ENCODE measurements at places on chromosomes 16 and 17.

- peak; percentile 31 for DNase-seq
These were observed 1.6 kb downstream of the HEATR3 start for GRCh38 chr16:50067290-50067853.

DNA sequence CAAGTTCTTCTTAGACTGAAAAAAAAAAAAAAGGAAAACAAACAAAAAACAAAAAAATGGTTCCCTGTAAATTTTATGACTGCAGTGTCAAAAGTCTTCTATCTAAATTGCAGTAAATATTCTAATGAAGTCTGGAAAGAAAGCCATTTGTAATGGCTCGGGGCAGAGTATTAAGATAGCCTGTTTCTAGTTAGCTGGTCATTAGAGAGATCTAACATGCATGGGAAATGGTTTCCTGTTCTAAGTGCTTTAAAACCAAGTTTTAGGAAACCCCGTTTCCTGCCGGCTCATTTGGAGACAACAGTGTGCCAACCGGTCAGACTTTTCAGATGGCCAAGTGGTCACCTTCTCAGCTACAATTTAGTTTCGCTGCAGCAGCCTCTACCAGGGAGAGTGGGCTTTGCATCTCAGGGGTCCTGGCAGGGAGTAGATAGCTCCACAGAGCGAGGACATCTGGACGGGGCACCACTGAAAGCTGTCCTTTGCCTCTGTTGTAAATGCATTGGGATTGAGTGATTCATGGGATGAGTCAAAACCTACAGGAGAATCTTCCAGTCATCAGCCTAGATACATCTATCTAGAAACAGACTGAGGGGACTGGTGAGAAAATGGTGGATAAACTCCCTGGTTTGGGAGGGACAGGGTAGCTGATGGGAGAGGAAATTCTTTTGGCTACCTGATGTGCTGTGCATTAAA, 473.2 kb upstream of the SALL1 start:
- DNase-seq, result no peak

GRCh38 chr16:27514806-27515205, 34.9 kb downstream of the GTF3C1 start:
- DNase-seq, result no peak

DNA sequence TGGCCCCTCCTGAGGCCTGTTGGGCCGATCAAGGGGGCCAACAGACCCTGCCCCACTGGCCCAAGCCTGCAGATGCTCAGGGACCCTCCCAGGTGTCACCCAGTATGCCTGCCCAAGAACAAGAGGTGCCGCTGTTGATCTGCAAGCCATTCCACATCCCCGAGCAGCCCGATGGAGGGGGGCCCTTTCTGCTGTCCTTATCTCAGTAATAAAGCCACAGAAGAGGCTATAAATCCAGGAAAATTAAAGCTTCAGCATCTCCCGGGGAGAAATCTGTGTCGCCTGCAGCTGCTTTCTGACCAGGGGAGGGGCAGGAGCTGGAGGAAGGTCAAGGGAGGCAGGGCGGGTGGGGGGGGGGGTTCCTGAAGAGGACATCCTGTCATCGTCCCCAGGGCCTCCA, 11.7 kb upstream of the CACNA1H start:
- no peak for DNase-seq

GRCh38 chr17:29043539-29044145, 701 bp downstream of the PIPOX start:
- DNase-seq, result no peak

DNA sequence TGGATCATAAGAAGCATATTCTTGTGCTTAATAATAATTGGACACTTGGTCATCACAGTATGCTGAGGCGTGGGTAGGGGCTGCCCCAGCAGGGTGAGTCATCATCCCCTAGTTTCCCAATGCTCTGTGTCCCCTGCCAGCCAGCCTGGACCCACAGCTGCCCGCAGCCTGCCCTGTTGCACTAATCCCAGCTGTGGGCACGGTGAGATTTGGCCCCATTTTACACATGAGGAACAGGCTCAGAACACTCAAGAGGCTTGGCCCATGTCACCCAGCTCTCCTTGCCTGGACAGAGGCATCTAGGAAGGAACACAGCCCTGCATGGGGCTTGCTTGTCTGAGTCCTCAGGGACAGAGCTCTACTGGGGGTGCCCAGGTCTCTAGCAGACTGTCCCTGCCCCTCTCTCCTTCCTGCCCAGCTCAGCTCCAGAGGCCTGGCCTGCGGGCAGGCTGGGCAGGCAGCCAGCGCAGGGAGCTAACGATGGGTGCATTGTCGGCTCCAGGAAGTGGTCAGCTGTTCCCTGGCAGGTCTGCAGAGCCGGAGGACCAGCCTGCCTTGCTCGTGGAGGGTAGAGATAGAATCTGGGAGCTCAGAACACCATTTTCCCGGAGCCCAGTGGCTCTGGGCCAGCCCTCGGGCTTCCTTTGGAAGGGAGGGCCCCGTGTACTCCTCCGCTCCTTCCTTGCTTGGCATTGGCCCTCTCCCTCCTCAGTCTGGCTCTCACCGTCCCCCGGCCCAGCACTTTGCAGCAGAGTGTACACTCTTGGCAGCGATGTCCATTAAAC, 189.4 kb downstream of the RAB11FIP4 start:
- no peak for DNase-seq

- DNase-seq, result no peak
These were observed 90.9 kb downstream of the GOSR1 start for GRCh38 chr17:30568117-30568430.

DNA sequence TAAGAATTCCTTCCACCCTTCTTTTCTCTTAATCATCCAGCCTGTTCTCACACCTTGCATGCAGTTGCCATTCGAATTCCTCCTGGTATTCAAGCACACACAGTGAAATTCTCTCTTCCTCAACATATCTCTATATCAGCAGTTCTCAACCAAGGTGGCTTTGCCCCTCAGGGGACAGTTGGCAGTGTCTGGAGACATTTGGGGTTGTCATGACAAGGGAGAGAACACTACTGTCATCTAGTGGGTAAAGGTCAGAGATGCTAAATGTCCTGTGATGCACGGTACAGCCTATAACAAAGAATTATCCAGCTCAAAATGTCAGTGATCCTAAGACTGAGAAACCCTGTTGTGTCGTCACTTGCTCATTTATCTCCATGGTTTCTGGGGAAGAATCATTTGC, 94.8 kb upstream of the CPHXL start:
- DNase-seq, result no peak

- DNase-seq, result no peak
These were observed 3.9 kb downstream of the MIF4GD start for GRCh38 chr17:75267153-75267410.

DNA sequence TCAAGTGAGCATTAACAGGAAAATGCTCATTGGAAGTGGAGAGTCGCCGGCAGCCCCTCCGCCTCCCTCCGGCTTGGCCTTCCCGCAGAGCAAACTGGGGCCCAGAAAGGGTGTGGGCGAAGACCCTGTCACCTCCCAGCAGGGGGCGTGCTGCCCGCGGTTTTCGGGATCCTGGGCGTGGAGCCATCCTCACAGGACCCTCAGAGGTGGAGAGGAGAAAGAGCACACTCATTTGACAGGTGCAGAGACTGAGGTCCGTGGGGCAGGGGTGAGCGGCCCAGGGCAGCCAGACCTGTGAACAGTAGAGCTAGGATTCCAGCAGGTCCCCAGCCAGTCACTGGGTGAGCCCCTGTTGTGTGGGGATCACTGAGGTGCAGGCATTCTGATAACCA, 1002.9 kb downstream of the KCNJ18 start:
- no peak for DNase-seq

- no peak for DNase-seq
These were observed 8.0 kb downstream of the NEUROD2 start for GRCh38 chr17:39599665-39600231.

DNA sequence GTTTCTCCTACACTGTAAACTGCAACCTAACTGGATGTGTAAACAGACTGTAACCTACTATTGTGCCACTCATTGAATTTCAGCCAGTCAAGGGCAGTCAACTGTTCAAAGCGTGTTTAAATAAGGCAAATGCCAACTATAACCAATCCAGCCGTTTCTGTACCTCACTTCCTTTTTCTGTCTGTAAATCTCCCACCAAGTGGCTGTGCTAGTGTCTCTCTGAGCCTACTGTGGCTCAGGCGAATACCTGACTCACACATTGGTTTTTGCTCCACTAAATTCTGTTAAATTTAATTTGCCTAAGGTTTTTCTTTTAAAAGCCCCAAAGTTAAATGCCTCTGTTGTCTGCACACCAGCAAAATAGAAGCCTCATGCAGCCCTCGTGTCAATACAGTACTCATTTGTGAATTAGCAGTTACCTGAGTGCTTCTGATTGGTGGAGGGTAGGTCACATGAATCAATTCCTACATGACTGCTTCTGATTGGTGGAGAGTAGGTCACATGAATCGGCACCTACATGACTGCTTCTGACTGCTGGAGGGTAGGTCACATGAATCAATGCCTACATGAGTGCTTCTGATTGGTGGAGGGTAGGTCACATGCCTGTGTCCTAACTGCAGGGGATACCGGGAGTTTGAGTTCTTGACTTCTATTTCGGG, 31.1 kb upstream of the CCR7 start:
- no peak for DNase-seq

- DNase-seq, result no peak
These were observed 761.3 kb upstream of the KIF2B start for GRCh38 chr17:53061446-53061845.

GRCh38 chr16:81624760-81625543, 154.1 kb upstream of the PLCG2 start:
- no peak for DNase-seq

DNA sequence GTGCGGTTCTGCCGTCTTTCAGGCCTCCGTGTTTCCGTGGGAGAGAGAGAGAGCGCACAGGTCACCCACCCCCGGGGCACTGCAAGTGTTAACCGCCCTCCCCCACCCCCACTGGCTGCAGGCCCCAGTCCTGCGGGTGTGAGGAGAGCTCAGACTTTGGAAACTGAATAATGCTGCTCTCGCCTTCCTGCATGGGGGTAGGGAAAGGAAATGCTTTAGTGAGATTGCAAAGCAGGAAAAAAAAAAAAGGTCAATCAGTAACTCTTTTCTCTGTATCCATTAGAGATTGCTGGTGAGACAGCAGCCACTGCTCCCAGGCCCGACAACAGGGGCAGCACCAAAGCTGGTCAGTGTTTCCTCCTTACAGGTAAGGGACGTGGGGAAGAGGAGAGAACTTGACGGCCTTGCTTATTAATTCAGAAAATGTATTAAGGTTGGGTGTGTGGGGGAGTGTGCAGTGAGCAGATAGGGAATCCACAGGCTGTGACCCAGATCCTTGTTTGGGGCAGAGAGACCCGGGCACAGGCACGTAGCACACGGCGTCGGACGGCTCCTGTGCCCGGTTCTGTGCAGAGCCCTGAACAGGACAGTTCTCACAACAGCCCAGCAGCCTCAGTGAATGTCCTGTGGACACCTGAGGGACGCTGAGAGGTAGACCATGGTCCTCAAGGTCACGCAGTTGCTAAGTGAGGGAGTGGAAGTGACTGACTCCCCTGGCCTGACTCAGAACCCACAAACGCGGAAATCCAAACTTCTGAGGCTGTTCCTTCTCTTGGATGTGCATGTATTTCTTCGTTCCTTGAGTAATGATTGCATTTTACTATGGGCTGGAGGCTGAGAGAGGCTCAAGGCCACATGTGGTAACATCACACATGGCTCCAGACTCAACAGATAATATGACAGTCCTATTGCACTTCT, 156.5 kb downstream of the FOXL1 start:
- no peak for DNase-seq

DNA sequence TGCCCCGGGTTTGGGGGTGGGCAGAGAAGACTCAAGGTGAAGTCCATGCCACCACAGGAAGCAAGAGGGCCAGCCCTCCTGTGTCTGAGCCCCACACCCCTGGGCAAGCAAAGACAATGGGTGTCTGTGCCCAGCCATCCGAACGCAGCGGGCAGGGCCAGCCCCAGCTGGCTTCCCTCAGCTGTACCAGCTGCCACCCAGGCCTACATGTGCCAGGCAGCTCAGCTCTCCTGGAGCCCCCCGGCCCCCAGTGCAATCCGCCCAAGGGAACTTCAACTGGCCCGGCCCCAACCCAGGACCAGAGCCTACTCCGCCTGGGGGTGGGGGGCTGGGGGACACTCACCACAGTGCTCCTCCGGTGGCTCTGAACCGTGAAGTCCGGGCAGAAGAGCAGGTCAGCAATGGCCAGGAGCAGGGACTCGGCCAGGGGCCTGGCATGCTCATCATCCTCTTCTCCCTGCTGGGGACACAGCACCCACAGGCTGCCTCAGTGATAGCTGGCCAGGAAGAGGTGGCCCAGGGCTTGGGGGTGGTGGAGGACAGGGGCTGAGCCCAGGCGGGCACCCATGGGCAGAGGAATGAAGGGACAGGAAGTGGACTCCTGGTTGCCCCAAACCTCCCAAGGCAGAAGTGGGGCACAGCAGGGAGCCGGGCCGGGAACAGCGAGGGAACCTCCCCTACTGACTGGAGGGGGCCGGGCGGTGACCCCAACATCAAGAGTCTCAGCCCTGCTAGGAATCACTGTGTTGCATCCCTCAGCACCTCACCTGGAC, 9.8 kb downstream of the HID1 start:
- no peak for DNase-seq

GRCh38 chr16:12142157-12142556, 165.6 kb downstream of the SNX29 start:
- no peak for DNase-seq

- peak; percentile 90 for DNase-seq
These were observed 205.2 kb downstream of the RAB11FIP4 start for GRCh38 chr17:31596382-31597323.

GRCh38 chr16:85211271-85211801, 99.1 kb upstream of the CIBAR2 start:
- DNase-seq, result no peak

GRCh38 chr17:76540381-76541300, 797 bp downstream of the PRCD start:
- DNase-seq, result peak; percentile 80

- no peak for DNase-seq
These were observed 731.0 kb downstream of the MAF start for GRCh38 chr16:78869492-78869891.

DNA sequence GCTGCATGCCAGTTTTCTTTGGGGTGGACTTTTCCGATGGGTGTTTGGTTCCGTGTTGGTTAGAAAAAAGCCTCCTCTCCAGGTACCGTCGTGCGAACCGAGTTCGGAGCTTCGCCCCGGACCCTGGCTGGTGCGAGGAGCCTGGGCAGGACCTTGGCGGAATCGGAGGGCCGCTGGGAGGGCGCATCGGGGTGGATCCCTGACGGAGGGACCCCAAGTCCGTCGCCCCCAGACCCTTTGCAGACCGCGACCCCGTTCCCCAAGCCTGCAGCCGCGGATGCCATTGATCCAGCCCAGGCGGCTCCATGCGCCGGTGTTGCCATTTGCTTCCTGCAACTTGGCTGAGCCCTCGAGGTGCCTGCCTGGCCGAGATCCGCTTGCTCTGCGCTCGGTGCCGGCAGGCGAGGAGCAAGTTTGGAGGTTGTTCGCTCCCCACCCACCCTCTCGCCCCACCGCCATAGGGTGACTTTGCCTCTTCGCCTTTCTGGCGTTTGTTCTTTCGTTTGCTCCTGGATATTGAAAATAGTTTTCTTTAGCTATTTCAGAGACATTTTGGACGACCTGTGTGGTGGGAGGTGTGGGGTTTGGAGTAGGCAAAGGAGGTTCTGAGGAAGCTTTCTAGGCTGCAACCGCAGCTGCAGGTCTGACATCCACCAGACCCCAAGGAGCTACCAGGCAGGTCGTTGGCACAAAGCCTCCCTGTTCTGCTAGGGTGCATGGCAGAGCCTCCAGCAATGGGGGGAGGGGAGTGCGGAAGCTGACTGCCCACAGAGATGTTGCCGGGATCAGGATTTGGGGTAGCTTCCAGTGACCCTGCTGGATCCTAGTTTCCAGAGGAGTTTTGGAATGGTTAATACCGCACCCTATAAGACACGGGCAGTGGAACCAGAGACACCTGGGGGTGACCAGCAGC, 58.2 kb downstream of the RAP1GAP2 start:
- DNase-seq, result no peak
